NCI-H1436 treated with DMSO at 0.1 percent for 48 hours (cell line): ENCODE measurements at places on chromosomes 3 and 15.

- DNase-seq = no peak
These were observed 8.9 kb downstream of the TPM1 start for GRCh38 chr15:63051156-63052066.

DNA sequence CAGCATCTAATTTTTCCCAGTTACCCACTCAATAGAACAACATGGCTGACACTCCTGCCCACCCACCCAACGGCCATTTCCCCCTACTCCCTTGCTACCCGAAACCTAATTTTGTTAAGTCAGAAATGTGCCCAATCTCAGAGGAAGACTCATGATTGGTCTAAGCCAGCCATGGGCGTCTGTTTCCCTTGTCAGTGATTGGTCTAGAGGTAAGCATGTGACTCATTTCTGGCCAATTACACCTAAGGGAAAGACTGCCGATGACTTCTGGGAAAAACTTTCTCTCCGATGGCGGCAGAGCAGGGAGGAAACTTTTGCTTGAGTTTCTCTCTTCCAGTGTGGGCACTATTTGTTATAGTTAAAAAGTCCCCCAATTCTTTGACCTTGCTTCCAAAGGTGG, 72.9 kb downstream of the RPLP1 start:
- no peak for DNase-seq

DNA sequence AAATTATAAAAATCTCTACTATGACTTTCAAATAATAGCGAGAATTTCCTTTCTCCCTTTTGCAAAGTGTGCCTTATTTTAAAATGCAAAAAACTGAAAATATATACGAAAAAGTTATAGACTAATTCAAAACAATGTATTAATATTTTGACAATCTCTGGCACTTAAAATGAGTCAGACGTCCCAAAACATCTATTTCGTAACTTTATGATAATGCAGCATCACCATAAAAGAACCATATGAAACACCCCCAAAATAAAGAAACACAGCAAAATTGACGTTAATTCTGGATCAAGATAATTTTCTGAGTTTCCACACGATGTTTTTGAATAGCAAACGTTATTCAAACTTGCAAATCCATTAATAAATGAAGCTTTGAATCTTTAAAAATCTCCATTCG, 1.0 kb downstream of the COPS2 start:
- DNase-seq = no peak

DNA sequence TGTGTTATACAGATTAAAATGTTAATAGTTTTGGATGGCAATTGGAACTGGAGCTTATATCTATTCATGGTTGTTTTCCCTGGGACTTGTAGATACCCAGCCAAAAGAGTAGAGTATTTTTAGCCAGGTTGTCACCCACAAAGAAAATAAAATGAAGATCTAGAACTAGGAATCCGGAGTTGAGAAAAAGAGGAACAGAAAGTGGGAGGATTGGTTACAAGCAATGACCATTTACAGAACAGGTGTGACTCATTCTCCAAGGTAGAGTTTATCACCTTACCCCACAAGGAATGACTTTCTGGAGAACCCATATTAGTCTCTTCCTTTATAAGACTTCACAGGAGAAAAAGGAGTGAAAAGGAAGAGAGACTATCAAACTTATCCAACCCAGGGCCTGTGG, 99.8 kb downstream of the TMEM108 start:
- no peak for DNase-seq

- DNase-seq = no peak
These were observed 225.7 kb upstream of the PPP2R3A start for GRCh38 chr3:135739779-135740178.
